HCT116 (cell line): ENCODE measurements at places on chromosomes 16 and 17.
A peak's percentile ranks its signal among the peaks of the same experiment; 100 is the strongest.

DNA sequence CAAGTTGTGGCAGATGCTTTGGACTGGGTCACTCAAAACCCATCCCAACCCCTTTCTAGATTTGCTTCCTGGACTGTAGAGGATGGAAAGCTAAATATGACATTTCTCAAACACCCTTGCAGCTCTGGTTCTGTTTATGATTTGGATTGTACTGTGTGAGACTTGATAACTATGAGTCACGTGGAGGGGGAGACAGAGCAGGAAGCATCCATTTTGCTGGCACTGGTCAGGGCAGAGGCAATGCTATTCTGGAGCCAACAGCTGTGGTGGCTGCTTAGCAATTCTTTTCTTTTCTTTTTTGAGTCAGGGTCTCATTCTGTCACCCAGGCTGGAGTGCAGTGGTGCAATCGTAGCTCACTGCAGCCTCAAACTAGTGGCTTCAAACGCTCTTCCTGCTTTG is 13.6 kb upstream of the TERF2 start:
- no peak for DNase-seq

DNA sequence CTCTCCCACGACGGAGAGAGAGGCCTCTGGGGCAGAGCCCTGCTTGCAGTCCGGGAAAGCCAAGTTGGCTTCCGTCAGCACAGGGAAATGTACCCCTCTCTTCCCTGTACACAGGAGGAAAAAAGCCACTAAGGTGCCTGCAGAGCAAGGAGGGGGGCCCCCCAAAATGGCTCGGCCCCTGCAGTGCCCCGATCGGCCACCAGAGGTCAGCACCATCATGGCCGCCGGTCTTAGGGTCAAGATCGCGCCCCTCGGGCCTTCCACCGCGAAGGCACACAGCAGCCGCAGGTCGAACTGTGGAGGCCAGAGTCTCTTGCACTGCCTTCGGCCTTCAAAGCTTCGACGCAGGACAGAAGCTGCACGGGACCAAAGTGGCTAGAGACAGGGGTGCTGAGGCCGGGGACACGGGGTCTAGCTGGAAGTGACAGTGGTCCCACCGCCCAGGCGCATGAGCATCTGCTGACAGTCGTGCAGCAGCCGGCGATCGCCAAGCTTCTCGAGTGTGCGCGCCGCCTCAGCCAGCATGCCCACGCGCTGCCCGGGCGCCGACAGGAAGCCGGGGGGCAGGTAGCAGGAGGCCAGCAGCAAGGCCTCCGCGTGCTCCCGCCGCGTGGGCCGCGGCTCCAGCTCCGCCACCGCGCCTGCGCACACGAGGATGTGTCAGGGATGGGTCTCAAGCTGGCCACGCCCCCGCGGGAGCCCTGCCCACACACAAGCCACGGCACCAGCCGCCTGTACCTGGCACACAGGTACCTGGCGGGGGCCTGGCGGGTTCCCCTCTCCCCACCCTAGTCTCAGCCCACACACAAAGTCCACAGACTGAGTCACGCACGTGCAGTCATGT is 24.4 kb downstream of the SREBF1 start:
- no peak for DNase-seq

DNA sequence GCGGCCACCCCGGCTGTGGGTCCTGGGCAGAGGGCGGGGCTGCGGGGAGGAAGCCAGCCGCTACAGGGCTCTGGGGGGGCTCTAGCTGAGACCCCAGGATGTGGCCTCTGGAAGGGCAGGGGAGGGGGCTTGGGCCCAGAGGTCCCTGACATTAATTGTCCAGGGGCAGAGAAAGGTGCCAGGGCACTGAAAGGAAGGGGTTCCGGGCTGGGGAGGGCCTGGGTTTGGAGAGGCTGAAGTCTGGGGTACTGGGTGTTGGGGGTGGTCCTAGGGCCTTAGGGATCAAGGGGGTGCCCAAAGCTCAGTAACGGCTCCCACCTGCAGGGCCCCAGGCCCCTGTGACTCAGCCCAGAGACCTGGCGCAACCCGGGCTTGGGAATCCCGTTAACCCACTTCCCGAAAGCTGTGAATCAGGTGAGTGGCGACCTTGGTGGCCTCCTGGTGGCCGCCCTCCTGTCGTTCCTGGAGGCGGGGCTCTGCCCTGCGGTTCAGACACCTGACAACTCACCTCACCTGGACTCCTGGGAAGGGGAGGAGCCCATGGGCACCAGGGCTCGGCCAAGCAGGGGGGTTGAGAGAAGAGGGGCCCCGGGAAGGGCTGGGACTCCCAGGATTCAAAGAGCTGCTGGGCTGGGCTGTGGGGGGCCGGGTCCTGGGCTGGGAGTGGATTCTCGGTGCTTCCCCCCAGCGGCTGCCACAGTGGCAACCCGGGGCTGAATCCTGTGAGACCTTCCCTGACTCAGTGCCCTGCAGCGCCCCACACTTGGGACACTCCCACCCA is 465 bp upstream of the PRSS22 start:
- peak; percentile 85 for DNase-seq

DNA sequence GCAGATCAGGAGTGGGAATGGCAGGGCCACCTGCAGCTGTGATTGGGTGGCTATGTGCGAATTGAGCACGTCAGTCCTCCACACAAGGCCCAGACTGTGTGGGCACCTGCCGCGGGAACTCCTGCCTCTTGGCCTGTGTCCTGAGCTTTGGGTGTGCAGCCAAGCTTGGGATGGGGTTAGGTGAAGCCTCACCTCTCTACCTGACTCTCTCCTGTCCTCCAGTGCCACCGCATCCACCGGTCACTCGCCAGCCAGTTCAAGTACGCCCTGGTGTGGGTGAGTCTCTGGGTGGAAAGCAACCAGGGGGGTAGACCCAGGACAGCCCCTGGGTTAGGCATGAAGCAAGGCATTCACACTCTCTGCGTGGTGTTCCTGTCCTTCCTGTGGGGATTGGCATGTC is 2.3 kb upstream of the MYO15A start:
- no peak for DNase-seq

DNA sequence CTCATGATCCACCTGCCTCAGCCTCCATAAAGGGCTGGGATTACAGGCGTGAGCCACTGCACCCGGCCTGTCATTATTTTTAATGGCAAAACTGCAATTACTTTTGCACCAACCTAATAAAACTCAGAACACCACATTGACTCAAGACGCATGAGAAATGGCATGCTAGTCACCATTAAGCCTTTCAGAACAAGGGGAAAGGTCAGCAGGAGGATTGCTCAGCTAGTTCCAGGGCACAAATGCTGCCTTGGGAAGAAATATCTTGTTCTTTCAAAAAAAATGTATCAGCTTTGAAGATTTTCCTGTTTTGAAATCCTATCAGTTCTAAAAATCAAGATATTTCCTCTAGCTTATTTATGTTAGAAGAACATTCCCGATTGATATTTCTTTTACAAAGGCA is 32.4 kb upstream of the CDYL2 start:
- no peak for DNase-seq

DNA sequence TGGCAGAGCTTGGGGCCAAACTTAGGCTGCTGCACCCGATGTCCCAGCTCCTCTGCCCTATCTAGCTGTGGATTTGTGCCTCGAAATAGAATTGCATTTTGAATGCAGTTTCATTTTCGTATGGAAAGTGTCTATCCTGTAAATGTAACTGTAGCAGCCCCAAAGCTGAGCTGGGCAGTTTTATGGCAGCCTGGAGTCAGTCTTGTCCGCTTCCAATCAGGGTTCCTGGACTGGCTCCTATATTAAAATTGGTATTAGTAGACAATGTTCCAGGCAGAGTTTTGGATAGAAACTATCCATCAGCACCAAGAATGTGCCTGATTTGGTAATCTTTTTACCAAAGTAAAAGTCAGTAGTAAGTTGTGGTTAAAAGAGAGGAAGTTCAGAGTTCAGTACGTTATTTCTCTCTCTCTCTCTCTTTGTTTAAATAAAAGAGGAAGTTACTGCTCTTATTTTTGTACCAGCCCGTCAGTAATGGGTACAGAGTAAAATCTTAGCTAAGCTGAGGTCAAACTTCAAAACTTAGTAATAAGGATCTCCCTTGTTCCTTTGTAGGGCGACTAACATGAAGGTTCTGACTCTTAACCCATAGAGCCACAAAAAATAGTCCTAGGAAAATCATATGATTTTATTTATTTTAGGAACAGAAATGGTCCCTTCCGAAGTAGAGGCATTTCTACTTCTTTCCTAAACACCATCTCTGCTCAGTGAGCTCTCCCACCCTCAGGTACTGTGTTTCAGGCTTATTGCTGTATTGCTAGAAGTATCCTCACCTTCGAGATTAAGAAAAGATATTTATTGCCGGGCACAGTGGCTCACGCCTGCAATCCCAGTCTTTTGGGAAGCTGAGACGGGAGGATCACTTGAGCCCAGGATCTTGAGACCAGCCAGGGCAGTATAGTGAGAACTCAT is 28.0 kb downstream of the PRKCB start:
- DNase-seq: no peak

- no peak for DNase-seq
Observed at GRCh38 chr17:32192379-32192778, 50.1 kb downstream of the RHOT1 start.

- DNase-seq: peak; percentile 51
Observed at GRCh38 chr17:27494192-27495091, 38.2 kb downstream of the KSR1 start.

GRCh38 chr17:81387100-81388090 is 7.9 kb upstream of the BAHCC1 start:
- DNase-seq: no peak
